ENCODE measurements at places on chromosomes 6 and 20. TPM values are rescaled to one million over a fixed set of nuclear protein-coding genes. Genes with fewer than 3 reads are reported as not detected.

The PPP1R14C gene
- not detected for total RNA-seq

The IRAK1BP1 gene
- 2.4 TPM for total RNA-seq

The ADGRB3 gene
- total RNA-seq, result 1.6 TPM

The MYH7B gene
- total RNA-seq, result 0.17 TPM

The C6orf163 gene
- total RNA-seq, result 3.9 TPM

The CLIC5 gene
- 2.7 TPM for total RNA-seq

The GJA10 gene
- not detected for total RNA-seq
